ENCODE measurements at places on chromosomes 1 and 21. TPM values are rescaled to one million over a fixed set of nuclear protein-coding genes. Genes with fewer than 3 reads are reported as not detected.

Gene GBP7
- not detected for total RNA-seq

Gene CD164L2
- total RNA-seq: 0.50 TPM

- H3K36me3 ChIP-seq: no peaks in the 10 kb centered on the region
- H3K27me3 ChIP-seq: no peaks in the 10 kb centered on the region
- no peak overlapping the region for H3K4me3 ChIP-seq
- DNase-seq: no peak
- H3K4me1 ChIP-seq: no peaks in the 10 kb centered on the region
Observed at GRCh38 chr1:219461981-219462400, 150.9 kb downstream of the ZC3H11B start.

DNA sequence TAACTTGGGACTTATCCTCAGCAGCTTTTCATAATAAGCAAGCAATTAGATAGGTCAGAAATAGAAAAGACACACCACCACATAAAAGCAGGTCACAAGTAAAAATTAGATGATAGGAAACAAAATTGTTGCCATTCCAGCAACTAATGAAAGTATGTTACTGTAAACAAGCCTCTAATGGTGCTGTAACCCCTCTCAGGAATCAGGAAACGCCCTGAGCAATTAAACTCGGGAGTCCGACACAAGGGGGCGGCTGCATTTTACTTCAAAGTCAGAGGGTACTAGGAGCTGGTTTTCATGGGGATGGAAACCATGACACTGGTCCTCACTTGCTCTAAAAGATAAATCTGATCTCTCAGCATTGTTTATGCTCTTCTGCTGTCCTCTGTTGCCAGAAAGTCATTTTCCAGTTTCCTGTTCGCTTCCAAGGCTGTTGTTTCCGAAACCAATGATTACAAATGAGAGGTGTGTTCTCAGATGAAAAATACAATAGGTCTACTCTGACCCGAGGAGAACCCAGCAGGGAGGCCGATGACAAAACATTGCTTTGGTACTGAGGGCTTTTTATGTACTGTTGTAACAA is 93.4 kb downstream of the TGFBR3 start:
- peaks cover 7% of the 10 kb centered on the region for H3K36me3 ChIP-seq
- no peaks in the 10 kb centered on the region for H3K27me3 ChIP-seq
- H3K27ac ChIP-seq: peak overlapping the region; percentile 12

DNA sequence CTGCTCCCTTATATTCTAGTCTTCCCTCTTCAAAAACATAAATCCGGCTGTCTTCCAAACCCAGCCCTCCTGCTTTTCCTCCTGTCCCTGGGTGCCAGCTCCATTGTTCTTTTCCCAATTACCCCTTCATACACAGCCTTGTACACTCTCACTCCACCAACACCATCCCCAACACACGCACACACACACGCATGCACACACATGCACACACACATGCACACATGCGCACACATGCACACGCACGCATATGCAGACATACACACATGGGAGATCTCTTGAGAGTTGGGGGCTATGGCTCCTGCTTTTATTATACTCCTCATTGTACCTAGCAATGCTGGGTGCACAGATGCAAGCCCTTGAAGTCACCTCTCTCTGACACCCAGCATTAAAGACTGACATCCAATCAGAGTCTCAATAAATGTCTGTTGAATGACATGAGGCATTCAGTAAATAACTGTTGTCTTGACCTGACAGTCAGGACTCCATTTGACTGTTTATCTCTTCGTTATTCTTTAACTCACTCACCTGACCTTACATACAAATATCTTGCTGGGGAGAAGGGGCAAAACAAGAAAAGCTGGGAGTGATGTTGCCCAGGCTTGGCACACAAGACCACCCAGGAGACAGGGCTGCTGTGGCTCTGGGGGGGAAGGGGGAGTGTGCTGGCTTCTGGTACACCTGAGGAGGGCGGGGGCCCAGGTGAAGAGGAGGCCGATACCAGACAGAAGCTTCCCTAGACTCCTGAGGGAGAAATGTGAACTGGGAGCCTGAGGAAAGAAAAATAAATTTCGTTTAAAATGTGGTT is 16.0 kb downstream of the ABCA4 start:
- H3K4me1 ChIP-seq: peaks cover 47% of the 10 kb centered on the region
- no peak for DNase-seq
- H3K36me3 ChIP-seq: no peaks in the 10 kb centered on the region
- H3K27ac ChIP-seq: peak overlapping the region; percentile 18

DNA sequence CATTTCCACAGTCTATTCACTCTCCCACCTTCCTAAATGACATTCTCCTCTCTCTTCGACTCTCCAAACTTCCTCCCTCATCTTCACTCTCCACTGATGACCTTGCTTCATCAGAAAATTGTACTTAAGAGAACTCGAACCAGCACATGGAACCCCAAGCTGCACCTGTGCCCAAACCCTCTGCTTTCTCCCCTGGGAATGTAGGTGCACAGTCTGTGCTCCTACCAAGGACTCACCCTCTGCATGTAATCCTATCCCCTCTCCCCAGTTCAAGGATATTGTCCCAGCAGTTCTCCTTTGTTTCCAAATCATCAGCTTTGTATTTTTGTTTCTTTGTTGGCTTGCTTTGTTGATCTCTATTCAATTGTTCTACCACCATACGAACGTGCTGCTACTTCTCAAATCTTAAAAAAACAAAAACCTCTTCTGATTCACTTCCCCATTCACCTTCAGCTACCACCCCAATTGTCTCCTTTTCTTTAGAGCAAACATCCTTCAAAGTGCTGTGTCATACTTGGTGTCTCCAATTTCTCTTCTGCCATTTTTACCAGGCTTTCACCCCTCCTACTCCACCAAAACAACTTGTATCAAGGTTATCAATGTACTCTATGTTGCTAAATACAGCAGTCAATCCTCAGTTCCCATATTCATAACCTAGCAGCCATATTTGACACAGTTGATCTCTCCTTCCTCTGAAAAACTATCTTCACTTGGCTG is 26.8 kb downstream of the RAB3B start:
- no peak for DNase-seq
- H3K27me3 ChIP-seq: no peaks in the 10 kb centered on the region
- no peaks in the 10 kb centered on the region for H3K4me1 ChIP-seq
- H3K27ac ChIP-seq: no peak overlapping the region
- H3K4me3 ChIP-seq: no peak overlapping the region

Data from thyroid gland (tissue), 4 donors.